ENCODE measurements at places on chromosomes 2 and 18.

GRCh38 chr2:161426922-161427663, 11.0 kb downstream of the TBR1 start:
- no peak for DNase-seq

- no peak for DNase-seq
Observed at GRCh38 chr2:188865681-188866080, 108.5 kb upstream of the COL3A1 start.

DNA sequence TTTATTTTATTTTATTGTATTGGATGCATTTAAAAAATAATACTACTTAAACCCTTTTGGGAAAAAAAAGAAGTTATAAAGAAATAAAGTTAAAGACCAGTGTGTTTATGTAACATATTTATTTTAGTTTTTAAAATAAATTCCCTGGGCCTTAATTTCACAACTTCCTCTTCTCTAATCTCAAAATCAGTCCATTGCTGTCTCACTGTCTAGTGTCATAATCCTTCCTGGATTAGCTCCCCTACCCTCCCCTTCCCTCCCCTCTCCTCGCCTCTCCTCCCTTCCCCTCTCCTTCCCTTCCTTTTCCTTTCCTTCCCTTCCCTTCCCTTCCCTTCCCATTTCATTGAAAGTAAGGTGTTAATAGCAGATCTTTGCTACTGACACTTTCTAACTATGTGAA, 40.3 kb upstream of the ZEB2 start:
- no peak for DNase-seq

GRCh38 chr2:133711201-133711600, 142.9 kb upstream of the NCKAP5 start:
- no peak for DNase-seq

- DNase-seq, result peak; percentile 75
Observed at GRCh38 chr18:2906704-2907549, 60.1 kb downstream of the EMILIN2 start.

GRCh38 chr2:189095101-189095500, 84.5 kb downstream of the COL5A2 start:
- DNase-seq, result no peak

DNA sequence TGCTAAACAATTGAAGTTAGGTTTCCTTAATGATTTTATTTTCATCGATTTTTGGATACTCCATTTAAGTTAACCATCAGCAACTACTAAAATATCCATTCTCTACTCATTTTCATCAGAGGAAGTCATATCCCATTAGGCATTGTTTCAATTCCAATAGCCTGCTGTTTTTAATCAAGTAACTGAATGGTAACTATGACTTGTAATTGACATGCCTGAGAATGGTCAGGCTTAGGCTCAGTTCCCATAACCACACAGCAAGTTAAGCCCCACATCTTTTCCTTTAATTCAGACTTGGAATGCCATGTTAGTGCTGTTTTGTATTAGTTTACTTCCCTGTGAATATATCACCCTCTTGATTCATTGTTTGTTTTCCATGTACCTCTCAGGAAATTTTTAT, 398.8 kb downstream of the ARHGAP15 start:
- DNase-seq, result no peak

GRCh38 chr18:79471046-79471445, 75.3 kb downstream of the NFATC1 start:
- DNase-seq, result no peak

GRCh38 chr2:129719335-129719734, 260.1 kb upstream of the RAB6C start:
- DNase-seq, result no peak

- no peak for DNase-seq
Observed at GRCh38 chr2:63975437-63976124, 43.6 kb downstream of the VPS54 start.

DNA sequence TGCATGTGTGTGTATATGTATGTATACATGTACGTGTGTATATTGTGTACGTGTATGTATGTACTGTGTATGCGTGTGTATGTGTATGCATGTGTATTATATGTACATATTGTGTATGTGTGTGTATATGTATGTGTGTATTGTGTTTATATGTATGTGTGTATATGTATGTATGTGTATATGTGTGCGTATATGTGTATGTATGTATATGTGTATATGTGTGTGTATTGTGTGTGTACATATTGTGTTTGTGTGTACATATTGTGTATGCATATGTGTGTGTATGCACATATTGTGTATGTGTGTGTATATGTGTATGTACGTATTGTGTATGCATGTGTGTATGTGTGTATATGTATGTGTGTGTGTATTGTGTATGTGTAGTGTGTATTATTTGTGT, 15.6 kb upstream of the NEU4 start:
- no peak for DNase-seq

- peak; percentile 72 for DNase-seq
Observed at GRCh38 chr2:30688956-30689401, 118.3 kb downstream of the CAPN13 start.

DNA sequence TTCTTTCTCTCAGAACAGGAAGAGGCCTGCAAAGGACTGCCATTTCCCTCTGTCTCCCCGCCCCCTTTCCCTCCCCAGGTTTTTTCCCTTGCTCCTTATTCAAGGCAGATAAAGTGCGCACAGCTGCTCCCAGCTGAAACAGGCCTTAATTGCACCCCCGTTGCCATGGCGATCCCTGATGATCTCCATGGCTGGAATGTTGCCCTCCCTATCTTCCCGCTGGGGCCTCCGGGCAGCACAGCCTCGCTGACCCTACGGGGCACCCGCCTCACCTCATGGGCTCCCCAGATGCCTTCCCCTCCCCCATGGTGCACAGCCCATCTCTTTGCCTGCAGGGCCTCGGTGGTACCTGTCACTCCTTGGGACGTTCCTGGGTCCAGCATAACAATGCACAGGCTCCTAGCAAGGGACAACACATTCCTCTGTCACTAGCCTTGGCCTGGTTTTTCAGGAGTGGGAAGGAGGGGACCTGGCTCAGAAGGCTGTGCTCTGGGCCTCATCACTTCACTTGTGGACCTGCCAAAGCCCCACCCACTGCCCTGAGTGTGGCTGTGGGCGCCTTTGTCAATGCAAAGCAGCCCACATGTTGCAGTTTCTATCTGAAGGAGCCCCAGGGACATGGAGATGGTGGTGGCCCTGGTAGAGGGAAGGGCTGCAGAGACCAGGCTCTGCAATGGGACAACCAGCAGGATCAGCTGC, 115.0 kb downstream of the CELF4 start:
- DNase-seq, result peak; percentile 99

DNA sequence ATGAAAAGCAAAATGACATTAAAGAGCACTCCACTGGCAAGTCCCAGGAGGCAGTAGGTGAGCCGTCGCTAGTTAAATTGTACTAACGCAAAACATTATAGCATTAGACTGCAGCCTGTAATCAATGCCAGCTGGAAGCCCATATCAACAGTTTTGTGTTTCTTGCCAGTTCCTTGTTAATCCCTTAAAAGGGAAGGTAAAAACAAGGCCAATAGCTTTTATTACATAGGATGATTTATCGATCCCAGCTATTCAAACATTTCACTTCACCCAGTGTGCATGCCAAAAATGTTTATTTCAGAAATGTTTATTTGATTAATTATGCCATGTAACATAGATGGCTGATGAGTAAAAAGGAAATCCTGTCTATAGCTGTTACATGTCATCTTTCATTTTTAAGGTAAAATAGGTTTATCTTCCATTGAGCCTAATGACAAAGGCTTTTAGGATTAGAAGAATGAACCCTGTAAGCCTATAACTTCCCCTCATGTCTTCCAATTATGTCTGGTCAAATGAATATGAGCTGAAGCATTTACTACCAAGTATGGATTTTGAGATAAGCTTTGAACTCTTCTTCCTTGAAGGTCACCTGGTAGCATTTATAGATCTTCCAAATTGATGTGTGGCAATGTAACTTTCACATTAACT, 591.2 kb downstream of the RNF144A start:
- DNase-seq, result peak; percentile 77

DNA sequence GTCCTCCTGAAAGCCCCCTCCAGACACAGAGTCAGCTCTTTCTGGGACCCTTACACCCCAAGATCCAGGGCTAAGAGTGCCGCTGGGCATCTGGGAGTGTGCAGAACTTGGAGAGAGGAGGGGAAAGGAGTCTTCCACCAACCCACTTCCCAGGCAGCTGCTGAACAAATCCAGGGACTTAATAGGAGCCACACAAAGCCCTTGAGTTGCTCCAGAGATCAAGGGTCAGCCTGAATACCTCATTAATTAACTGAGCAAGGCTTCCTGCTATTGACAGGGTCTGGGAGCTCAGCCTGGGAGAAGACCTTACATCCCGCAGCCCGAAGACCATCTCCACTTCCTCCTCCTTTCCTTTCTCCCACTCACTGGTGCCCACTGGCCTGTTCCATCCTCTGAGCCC, 108.3 kb downstream of the CELF4 start:
- DNase-seq, result no peak

GRCh38 chr2:34012715-34013302, 413.7 kb upstream of the FAM98A start:
- DNase-seq, result peak; percentile 26

- no peak for DNase-seq
Observed at GRCh38 chr18:39523281-39523680, 1957.7 kb upstream of the CELF4 start.

Data from NCI-H146 (cell line).